ENCODE measurements at places on chromosomes 12 and 14.
A peak's percentile ranks its signal among the peaks of the same experiment; 100 is the strongest.

- DNase-seq, result no peak
These were observed 513.0 kb upstream of the SEL1L start for GRCh38 chr14:82046512-82047226.

GRCh38 chr14:26319139-26319864, 278.5 kb downstream of the NOVA1 start:
- no peak for DNase-seq

DNA sequence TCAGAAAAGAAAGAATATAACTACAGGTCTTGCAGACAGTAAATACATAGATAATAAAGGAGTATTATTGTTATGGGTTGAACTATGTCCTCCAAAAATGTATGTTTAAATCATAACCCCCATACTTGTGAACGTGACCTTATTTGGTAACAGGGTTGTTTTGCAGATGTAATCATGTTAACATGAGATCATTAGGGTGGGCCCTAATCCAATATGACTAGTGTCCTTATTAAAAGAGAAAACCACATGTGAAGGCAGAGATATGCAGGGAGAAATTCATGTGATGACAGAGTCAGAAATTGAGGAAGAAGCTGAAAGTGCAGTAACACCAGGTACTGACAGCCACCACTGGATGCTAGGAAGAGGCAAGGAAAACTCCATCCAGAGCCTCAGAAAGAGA, 29.0 kb downstream of the MAGOHB start:
- no peak for DNase-seq

DNA sequence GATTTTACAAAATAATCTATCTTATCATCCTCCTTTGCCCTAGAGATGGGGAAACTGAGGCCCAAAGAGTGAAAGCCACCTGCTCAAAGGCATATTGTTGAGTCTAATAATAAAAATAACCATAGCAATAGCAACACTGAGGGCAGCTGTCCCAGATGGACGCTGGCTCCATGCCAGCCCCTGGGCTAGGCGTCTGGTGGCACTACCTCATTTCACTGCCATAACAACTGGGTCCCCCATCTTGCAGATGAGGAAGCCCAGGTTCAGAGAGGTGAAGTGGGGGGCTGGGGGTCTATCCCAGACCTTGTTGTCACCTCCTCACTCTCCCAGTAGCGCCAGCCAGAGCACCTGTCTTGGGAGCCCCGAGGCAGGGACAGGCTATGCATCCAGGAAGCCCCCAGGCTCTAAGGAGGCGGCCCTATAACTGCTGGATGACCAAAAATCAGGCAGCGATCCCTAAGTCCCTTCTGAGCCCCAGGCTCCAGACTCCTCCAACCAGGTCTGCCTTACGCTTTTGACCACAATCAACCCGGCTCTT, 12.8 kb downstream of the BDKRB2 start:
- DNase-seq, result no peak

DNA sequence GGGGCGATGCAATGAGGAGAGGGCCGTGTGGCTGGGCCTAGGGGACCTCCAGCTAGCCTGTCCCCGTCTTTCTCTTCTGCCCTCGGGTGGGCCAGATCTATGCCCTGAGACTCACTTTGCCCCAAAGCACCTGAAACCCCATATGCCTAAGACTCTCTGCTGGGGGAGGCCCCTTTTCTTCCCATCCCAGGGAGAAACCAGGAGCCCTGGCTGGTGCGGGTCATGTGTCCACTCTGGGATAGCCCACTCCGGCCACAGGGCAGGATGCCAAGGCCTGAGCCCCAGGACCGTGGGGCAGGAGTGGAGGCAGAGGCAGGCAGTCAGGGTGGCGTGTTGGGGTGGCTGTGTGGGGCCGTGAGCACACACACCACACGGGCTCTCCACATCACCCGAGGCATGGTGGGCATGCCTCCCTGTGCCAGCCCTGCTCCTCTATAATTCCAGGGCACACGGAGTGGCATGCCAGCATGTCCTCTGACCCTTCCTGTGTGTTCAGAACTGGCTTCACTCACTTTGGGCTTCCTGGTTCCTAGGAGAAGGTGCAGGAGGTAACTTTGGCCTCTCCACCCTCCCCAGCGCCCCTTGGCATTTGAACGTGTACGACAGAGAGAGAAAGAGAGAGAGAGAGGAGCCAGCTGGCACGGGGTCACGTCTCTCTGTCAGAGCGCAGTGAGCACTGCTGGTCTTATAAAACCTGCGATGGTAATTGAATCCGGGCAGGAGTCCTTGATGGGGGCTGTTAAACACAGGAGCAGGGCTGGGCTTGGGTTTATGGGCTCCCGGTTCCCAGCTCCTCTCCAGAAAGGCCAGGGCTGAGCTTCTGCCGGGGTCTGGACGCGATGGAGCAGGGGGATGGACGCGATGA, 144.2 kb downstream of the KIF26A start:
- no peak for DNase-seq

DNA sequence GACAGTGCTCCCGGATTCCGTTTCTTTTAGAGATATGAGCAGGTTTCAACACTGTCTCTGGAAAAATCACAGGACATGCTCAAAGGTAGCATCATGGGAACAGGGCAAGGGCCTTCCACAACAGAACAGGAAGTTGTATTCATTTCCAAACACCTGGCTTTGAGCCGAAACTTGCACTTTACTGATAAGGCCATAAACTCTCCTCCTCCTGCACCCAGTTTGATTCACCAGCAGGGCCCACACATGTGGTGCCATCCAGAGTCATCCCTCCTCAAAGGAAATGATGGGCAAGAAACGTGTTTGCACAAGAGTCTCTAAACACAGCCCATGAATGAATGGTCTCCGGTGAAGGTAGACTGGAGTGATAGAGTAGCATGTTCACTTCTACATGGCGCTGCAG, 268.4 kb upstream of the FKBP4 start:
- DNase-seq, result no peak

DNA sequence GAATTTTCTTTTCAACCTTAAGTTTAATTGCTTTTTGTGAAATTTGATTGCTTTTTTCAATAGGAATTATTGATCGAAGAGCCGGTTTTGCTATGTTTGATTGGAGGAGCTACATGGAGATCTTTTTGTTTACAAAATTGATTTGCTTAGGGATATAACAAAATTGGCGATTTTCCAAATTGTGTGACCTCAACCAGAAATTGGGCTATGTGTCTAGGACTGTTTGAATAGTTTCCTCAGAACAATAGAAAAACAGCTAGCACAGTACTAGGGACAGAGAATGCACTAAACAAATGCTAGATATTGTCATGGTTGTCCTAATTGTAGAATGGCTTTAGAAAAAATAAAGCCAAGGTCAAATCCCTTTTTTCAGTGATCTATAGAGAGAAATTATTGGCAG, 2.4 kb downstream of the SLC17A8 start:
- DNase-seq, result no peak

DNA sequence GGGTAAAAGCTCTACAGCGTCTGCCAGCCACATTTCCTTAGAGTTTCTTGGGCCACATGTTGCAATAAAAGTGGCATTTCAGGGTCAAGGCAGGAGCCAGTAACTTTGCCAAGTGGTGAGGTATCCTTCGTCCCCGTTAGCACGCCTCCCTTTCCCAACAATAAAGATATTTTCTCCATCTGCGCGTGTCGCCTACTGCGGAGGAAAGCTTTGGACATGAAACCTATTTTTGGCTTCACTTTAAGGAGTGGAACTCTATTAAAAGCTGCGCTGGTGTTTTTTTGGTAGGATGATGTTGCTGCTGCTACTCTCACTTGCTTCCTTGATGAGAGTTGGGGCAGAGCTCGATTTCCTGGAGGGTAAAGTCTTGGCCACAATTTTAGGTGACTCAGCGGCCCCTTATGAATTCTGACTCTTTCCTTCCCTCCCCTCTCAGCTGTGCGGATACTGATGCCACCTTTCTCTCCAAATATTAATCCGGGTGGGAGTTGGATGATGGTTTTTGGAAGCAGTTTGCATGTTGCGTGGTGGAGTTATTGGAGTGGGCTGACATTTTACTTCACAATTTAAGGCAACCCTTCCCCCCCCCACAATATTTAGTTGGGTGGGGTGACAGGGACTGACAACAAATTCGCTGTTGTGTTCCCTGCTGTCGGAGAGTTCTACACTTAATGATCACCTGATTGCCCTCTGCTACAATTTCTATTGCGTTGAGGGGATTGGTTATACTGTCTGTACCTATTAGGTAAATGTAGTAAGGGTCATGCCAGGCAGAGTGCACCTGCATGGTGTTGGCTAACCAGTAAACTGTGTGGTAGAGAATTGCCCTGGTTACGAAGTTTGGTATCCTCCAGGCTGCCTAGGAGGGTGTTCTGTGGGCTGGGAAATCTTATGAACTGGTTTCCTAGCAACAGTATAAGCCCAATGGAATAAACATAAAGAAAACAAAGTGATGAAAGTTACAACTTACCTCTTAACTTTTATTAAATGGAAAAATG, 1.1 kb downstream of the CCDC91 start:
- peak; percentile 41 for DNase-seq

DNA sequence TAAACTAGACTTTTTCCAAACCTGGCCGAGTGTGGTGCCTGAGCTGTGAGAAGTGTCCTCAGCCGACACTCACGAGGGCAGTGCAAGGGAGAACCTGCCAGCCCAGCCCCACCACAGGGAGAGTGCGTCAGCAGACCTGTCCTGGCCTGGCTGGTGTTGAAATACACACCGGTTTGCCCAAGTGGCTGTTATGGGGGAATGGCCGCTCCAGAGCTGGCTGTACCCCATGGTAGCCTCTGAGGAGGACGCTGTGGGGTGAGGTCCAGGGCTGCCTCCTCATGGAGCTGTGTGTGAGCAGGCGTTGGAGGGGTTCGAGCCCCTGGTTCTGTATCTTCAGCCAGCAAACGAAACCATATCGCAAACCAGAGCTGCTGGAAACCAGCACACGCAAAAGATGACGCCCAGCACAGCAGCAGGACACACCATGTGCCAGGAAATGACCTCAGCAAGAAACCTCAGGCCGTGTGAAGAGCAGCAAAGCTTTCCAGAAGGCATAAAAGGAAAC, 9.4 kb downstream of the ANKRD9 start:
- no peak for DNase-seq

DNA sequence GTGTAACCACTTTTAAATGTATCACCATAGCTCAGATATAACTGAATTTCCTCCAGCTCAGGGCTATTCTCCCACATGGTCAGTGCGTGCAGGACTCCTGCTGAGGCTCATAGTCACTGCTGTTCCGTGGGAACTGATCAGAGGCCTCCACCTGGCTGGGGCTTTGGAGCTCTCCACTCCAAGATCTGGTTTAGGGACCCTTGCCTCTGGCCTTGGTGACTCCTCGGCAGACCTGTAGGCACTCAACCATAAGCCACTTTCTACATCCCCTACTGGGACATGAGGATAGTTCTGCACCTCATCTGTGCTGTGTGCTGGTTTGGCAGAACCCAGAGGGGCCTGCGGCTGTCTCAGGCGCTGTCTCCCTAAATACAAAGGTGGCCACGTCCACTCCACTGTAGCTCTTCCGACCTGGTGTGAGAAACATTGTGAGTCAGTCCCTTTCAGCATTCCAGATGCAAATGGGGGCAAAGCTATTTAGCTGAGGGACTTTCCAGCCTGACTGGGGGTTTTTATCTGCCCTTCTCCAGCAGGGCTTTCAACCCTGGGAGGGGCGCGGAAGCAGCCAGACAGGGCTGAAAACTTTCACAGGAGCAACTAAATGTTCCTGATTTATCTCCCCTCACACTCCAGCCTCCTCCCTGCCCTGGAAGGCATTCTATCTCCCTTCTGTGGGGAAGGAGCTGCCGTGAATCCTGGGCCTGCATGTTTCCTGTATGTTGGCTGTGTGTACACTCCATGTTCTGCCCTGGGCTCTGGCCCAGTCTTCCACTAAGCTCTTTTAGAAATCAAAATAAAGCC, 218.3 kb upstream of the DAAM1 start:
- DNase-seq, result no peak

GRCh38 chr14:104147346-104148125, 9.1 kb downstream of the KIF26A start:
- DNase-seq, result no peak

- peak; percentile 75 for DNase-seq
These were observed at the start of gene PELI2 for GRCh38 chr14:56117765-56118610. TSS of gene PELI2 (plus strand) at chr14:56118411. CDS start at chr14:56118661, 250 bp downstream.

- DNase-seq, result no peak
These were observed 18.4 kb downstream of the SRGAP1 start for GRCh38 chr12:63862969-63863230.

DNA sequence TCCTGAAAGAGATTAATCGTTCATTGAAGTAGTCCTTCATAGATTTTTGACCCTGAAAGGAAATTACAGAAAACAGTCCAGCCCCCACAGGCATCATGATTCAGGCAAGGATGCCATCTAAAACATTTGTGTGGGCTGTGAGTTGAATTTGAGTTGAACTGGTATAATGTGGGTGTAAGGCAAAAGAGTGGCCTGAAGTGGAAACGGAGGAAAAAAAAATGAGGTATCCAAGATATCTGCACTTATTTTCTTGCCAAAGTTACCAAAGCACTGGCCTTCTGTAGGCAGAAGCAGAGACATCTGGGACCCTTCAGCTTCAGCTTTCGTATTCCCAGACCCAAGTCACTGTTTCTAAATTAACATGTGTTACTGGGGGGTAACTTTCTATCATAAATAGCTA, 105.1 kb upstream of the DIO2 start:
- DNase-seq, result no peak

DNA sequence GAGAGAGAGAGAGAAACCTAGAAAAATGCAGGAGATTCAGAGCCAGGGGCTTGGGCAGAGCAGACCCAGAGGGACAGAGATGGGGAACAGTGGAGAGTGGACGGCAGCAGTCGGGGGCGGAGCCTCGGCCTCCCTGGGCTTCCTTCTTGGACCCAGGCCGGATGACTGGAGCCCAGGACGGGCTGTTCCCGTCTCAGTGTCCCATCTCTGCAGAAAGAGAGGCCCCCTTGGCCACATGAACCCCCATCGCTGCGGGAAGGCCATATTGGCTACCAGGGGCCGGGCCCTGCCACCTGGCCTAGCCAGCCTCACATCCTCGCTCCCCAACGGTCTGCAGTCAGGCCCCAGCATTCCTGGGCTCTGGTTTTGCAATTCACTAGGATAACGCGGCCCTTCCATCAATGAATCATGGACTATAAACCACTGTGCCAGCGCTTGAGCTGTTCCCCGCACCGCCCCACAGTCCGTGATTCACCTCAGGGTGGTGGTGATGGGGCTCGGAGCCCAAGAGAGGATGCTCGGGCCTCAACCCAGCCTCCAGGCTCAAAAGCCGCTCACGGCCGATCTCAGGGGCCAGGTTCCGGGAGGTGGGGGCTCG, 116.5 kb downstream of the RFLNA start:
- no peak for DNase-seq

GRCh38 chr14:96246539-96246847, 9.5 kb upstream of the BDKRB1 start:
- DNase-seq, result no peak

DNA sequence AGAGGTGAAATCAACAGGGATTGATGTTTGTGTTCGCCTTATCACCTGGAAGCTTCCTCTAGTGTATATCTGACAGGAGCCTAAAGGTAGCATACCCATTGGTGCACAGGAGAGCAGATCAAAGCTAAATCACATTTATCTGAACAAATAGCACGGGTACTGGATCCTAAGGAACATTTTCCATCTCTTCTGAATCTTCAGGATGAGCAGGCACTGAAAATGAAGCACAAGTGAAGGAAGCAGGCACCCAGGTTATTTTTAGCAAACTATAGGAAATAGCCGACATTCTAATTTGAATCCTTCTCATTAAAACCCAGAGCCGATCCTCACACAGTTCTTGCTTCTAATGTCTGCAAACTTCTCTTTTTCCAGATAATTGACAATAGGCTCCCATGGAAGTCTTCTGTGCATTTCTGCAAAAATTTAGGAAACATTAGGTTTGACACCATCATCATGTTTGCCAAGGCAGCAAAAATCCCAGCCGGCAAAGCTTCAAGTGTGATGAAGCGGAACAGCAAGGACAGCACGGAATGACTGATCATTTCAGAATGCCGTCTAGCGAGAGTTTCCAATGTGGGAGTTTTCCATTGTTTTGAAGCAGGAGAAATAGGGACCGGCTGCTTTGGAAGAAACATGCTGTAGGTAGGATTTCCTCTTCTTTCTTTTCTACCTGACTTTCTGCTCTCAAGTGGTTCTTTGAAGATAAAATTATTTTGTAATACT, 24.3 kb upstream of the RGS6 start:
- DNase-seq, result no peak

Data from T-helper 22 cell (primary cell).